Stimulated activated CD4-positive, alpha-beta T cell treated with anti-CD3 and anti-CD28 coated beads, Interleukin-2, amount 100 ng/mL, for 24 hours (primary cell): ENCODE measurements at places on chromosomes 11 and 22.

- DNase-seq: no peak
These were observed 533.9 kb upstream of the CCDC90B start for GRCh38 chr11:83819931-83820549.

DNA sequence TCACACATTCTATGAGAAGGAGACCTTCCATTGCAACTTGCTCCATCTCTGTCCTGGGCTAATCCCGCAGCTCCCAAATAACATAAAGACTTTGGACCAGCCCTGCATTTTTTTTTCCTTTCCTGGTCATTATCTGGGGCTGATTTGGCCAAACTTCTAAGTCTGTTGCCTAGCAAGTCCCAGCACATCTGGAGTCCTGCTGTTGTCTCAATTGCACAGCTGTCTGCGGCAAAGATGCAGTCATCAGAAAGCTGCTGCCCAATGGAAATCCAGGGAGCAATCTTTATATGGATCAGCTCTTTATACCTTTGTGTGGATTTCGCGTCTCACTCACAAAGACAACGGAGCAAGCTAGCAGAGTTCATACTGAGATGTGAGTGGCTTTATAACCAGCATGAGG is 105.9 kb downstream of the NXPE2 start:
- DNase-seq: no peak

DNA sequence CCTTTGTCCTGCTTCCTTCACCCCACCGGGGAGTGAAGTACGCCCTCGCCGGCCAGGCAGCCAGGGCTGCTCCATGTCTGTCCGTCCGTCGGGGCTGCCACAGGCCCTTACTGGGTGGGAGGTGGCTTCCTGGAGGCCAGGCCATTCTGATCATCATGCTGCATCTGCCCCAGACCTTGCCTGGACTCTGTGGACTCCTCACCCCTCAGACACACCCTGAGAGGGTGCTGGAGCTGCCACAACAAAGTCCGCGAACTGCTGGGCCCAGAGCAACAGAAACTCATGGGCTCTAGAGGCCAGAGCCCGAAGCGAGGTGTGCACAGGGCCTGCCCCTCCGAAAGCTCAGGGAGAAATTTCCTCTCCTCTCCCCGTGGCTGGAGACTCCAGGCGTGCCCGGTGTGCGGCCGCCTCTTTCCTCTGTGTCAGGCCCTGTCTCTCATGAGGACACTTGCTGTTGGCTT is 124.2 kb downstream of the KCNQ1OT1 start:
- DNase-seq: no peak

GRCh38 chr11:133900176-133901105 is 55.1 kb upstream of the SPATA19 start:
- no peak for DNase-seq

- DNase-seq: no peak
These were observed 23.4 kb downstream of the PANX1 start for GRCh38 chr11:94151903-94152677.
